NCI-H1436 treated with DMSO at 0.1 percent for 48 hours (cell line): ENCODE measurements at places on chromosomes 4 and X.

DNA sequence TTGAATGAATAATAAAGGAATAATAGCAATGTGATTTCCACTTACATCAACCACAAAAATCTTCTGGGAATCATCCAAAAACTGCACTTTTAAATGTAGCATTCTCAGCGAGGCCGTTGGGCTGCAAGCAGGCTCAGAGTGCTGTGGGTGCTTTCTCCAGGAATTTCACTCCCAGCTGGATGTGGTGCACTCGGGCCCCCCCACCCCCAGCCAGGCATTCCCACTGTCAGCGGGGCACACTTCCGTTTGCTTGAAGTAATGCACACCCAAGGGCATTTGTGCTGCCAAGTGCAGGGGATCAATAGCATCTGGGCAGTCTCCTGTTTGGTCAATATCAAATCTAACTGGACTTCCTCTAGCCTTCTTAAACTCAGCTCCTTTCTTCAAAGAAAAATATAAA, at the start of gene FRMD7:
Gene FRMD7 (minus strand): TSS at position 278 of the 400 bp plus-strand sequence. CDS start 176 bp downstream, at position 102.
- no peak for DNase-seq

GRCh38 chr4:54187148-54187547, 41.9 kb upstream of the PDGFRA start:
- DNase-seq: no peak

- no peak for DNase-seq
These were observed 39.3 kb downstream of the GATB start for GRCh38 chr4:151721466-151721865.

- no peak for DNase-seq
These were observed 153.7 kb upstream of the BMP3 start for GRCh38 chr4:80876810-80877209.

DNA sequence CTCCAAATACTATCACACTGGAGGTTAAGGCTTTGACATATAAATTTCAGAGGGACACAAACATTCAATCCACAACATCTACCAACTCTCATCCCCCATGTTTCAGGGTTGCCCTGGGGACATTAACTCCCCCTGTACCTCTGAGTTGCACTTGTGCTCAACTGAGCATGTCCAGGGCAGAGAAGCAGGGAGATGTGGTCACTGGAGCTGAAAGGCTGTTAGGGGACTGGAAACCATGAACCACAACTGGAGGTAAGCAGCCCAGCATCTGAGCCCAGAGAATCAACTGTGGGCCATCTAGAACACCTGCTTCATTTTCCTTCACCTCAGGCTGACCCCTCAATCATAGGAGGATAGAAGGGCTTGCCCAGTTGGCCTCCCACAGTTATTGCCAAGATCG, 641.1 kb downstream of the MID1IP1 start:
- no peak for DNase-seq

GRCh38 chr4:71415491-71415890, 76.7 kb downstream of the SLC4A4 start:
- DNase-seq: no peak

GRCh38 chrX:145190801-145191389, 56.4 kb upstream of the SPANXN1 start:
- no peak for DNase-seq

DNA sequence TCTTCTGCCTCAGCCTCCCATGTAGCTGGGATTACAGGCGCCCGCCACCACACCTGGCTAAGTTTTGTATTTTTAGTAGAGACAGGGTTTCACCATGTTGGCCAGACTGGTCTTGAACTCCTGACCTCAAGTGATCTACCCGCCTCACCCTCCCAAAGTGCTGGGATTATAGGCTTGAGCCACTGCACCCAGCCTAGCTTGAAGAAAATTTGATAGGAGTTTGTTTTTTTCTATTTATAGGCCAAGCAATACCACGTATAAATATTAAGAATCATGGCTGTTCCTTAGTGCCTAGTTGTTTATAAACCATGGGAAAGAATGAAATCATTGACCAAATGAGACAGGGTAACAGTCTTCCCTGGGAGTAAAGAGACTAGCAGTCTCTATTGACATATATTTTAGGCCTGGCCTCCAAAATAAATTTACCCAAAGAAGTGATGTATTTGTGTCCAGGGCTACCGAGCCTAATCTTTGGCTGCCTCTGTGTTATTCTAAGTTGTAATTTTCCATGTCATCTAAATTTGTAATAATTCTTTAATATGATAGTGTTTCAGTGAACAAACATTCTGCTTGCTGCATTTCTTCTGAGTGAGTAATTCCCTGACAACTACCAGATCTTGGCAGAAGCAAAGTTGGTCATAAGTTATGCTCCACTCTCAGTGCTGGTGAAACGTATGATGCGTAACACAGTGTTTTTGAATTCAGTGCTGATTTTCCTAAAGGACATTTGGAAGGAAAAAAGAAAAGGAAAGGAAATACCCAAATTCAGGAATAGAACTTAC, 10.3 kb downstream of the PKD2 start:
- DNase-seq: no peak

GRCh38 chrX:111386615-111387233, 25.3 kb downstream of the DCX start:
- no peak for DNase-seq

DNA sequence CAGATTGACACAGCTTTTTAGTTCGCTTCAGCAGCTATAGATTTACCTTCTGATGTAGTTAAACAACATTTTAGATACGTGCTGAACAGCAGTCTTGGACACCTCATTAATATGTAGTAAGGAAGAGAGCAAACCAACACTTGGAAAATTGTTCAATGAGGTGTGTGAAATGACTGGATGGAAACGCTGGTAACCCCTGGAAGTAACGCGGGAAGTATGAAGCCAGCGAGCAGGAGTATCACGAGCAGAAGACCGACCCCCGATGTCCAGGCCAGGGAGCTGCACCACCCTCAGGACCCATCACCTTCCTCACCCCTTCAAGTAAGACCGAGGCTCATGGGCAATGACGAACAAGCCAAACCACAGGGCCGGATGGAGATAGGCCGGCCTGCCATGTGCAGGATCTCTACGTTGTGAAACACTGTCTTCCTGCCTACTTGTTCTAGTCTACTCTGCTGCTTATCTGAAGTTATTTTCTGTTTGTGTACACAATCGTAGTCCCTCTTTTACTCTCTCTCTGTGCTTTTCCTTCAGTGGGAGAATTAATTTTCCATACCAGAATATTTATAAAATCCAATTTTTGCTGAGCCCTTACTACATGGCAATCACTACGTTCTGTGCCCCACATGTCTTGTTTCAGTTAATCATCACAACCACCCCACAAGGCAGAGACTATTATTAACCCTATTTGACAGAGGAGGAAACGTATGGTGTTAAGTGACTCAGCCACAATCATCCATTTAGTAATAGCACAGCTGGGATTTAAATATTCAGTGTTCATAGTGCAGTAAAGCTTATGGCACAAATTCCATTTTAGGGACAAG, 221.7 kb downstream of the APBB2 start:
- DNase-seq: no peak

GRCh38 chr4:166839615-166840251, 394.6 kb downstream of the SPOCK3 start:
- DNase-seq: no peak

DNA sequence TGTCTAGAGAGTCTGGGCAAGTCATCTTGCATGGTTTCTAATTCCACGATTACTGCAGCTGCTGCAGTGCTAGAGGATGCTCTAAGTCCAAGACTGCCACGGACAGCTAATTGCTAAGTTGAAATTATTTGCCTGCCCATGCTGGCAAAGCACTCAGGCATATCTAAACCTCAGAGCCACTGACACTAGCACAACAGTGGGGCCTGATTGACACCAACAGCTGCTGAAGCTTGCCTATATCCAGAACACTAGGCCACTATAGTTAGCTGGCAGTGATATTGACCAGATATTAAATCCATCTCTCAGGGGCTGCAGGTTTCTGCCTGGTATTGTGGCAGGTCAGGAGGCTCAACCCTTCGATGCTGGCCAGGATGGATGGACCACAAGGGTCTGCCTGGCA, 103.9 kb downstream of the DCAF12L1 start:
- DNase-seq: no peak

DNA sequence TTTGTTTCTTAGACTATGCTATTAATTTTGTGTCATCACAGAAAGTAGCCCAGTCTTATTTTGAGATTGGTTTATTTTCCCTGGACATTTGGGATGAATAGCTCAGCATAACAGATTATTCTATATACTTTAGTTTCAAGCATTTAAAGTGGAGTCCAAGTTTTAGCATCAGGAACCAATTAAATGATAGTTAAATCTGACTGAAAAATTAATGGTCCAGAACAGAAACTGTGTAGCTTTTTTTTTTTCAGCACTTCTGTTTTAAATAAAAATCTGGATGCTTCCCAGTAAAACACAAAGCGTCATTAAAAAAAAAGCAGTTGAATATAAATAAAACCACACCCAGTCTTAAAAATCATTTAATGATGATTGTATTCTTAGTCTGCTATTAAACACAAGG, 59.4 kb upstream of the PITX2 start:
- no peak for DNase-seq

DNA sequence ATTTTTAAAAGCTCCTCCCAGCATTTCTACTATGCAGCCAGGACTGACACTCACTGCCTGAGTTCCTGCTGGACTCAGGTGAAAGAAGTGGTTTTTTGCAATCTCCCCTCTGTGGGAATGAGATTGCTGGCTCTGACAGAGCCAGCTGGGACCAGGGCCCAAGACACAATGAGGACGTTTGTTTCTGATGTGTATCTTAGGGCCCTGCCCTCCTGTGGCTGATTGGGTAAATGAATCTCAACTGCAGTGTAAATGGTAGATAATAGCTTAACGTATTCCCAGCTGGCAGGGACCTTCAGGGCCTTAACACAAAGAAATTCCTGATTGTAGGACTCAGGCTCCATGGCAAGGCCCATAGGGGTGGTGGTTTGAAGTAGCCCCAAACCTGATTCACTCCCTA, 85.8 kb upstream of the PRPS1 start:
- peak; percentile 17 for DNase-seq

GRCh38 chr4:13656569-13657405, 29.3 kb upstream of the BOD1L1 start:
- DNase-seq: no peak

- DNase-seq: no peak
These were observed 104.4 kb downstream of the PJA1 start for GRCh38 chrX:69060631-69061408.

GRCh38 chrX:2500091-2500802, 529 bp downstream of the DHRSX start:
- DNase-seq: no peak

DNA sequence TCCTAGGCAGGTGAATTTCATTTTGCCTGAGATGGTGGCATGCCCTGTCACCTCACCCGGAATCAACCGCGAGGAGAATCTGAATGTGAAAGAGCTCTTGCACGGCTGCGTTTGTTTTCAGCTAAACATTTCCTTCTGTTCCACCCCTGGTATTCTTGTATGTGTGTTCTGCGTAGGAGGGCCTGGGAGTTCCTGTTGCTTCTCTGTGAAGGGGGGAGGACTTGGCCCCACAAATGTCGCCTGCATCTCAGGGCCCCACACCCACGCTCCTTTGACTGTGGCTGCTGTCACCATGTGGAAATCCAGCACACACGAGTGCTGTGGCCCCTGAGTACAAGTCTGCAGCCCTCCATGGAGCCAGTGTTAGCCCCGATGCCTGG, 45.8 kb upstream of the CLCN4 start:
- DNase-seq: no peak

GRCh38 chr4:43547561-43547960, 655.0 kb downstream of the GRXCR1 start:
- no peak for DNase-seq

DNA sequence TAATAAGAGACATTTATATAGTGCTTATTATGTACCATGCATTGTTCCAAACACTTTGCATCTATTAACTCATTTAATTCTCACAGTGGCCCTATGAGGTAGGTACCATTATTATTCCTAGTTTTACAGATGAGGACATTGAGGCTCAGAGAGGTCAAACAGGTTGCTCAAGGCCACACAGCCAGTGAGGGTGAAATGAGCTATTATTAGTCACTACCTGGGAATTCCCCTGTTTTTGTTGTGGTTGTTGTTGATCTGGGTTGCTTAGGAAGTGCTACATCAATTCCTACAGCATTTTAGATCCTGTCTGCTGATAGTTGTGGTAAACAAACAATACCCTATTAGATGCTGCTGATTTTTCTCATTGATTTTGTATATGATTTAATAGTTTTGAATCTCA, 41.2 kb downstream of the APLN start:
- DNase-seq: no peak

DNA sequence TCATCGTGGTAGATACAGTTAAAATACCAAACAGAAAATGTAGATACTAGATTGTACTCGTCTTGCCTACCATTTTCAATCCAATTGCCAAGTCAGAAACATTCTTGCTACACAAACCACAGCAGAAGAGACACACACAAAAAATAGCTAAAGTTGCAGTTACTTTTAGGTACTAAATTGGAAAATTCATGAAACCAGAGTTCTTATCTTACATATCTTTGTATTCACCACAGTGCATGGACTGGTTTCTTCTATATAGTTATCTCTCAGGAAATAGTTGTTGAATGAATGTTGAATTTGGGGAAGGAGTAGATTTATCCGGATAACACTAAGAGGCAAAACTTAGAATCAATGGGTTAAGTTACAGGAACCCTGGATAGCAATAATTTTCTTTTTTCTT, 14.2 kb downstream of the COL4A5 start:
- no peak for DNase-seq

DNA sequence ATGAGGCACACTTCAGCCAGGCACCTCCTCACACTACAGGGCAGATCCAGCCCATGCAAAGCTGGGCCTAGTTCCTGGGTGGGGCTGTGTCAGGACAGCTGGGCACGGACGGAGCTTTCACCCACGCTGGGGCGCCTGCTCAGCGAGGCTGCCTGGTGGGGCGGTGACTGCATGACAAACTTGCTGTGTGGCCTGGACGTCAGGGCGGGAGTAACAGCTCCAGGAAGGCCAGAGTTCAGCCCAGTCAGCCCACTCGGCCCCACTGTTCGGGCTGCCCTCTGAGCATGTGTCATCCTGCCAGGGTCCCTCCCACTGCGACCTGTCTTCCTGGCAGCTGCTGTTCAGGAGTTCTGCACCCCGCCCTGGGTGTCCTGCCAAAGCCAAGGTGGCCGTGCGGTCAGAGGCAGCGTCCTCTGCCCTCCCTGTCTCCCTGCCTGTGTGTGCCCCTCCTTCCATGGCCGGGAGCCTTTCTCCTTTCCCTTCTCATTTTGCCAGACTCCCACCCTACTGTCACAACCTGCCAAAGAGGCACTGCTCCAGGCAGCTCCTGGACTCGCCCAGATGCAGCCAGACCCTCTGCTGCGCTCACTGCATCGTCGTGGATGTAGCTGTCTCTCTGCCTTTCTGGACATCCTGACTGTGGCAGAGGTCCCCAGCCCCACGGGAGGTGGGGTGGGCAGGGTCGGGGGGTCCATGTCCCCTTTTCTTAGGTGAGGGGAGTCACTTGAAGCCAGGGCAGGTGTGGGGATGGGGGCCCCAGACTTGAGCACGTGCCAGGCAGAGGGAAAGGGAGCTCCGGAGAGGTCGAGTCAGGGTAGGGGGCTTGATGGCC, 33.0 kb upstream of the KIAA0232 start:
- DNase-seq: no peak

- no peak for DNase-seq
These were observed 58.3 kb downstream of the PDHA2 start for GRCh38 chr4:95898226-95898625.
